Suprapubic skin (tissue), 4 donors: ENCODE measurements at places on chromosomes 12 and 14. TPM values are rescaled to one million over a fixed set of nuclear protein-coding genes. Genes with fewer than 3 reads are reported as not detected.

The SLC17A8 gene
- total RNA-seq: not detected

The ITGB7 gene
- total RNA-seq: 5.2 TPM

The OSGEP gene
- total RNA-seq: 91.0 TPM

The DDX54 gene
- total RNA-seq: 62.5 TPM

The CLEC9A gene
- not detected for total RNA-seq

The SLCO1B1 gene
- not detected for total RNA-seq

The MAP3K9 gene
- 16.4 TPM for total RNA-seq

The DNAI7 gene
- 1.2 TPM for total RNA-seq

The MYO1H gene
- not detected for total RNA-seq

The REM2 gene
- 0.96 TPM for total RNA-seq

The PRH1 gene
- total RNA-seq: 27.6 TPM

The ACVRL1 gene
- 31.2 TPM for total RNA-seq
